ENCODE measurements at places on chromosomes 6 and 20. TPM values are rescaled to one million over a fixed set of nuclear protein-coding genes. Genes with fewer than 3 reads are reported as not detected.

Gene C6orf15
- polyA plus RNA-seq = not detected

Gene LY6G6F
- polyA plus RNA-seq = 0.32 TPM

Gene JPH2
- polyA plus RNA-seq = 1.4 TPM

Gene SLC25A27
- polyA plus RNA-seq = 69.6 TPM

DNA sequence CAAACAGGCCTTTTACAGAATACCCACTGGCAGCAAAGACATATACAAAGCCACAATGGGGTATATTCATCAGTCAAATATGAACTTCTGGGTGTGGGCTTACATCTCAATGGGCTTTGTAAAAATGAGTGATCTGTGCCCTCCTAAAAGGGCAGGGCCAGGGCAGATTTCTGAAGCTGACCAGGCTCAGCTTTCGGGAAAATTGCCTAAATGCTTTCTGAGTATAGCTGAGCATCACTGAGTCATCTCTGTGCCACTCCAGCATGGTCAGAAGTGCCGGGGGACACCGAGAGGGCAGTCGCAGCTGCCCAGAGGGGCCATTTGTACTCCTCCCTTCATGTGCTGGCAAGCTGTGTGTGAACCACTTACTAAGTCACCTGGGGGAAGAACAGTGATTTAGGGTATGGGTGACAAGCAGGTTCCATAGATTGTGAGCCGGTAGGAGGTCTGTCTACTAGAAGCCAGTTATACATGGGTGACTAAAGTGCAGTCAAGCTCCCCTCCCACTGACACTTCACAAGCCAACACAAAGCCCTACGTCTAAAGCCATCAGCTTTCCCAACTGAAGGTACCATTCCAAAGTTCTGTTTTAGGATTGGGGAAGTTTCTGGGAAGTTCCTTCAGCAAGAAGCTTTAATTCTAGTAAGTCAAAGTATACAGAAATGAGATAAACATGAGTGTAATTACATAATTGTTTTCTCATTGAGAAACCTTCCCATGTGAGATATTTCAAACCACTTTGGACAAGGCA, 147.6 kb upstream of the TAB2 start:
- DNase-seq = no peak

DNA sequence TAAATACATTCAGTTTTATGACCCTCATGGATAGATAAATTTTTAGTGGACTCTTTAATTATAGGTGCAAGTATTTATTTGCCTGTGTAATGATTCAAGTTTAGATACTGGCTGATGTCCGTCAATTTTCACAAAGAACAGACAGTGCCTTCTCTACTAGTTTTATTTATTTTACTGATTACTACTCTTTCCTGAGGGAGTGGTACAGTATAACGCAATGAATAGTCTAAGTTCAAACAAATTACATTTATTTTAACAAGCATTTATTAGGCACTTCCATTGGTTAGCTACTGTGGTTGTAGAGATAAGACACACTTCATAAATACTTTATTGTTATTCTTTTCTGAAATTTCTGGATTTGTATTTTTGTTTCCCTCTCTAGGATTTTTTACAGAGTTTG, 74.3 kb downstream of the ADGRG6 start:
- DNase-seq = no peak

GRCh38 chr6:38387971-38388370, 251.8 kb downstream of the BTBD9 start:
- DNase-seq = no peak

DNA sequence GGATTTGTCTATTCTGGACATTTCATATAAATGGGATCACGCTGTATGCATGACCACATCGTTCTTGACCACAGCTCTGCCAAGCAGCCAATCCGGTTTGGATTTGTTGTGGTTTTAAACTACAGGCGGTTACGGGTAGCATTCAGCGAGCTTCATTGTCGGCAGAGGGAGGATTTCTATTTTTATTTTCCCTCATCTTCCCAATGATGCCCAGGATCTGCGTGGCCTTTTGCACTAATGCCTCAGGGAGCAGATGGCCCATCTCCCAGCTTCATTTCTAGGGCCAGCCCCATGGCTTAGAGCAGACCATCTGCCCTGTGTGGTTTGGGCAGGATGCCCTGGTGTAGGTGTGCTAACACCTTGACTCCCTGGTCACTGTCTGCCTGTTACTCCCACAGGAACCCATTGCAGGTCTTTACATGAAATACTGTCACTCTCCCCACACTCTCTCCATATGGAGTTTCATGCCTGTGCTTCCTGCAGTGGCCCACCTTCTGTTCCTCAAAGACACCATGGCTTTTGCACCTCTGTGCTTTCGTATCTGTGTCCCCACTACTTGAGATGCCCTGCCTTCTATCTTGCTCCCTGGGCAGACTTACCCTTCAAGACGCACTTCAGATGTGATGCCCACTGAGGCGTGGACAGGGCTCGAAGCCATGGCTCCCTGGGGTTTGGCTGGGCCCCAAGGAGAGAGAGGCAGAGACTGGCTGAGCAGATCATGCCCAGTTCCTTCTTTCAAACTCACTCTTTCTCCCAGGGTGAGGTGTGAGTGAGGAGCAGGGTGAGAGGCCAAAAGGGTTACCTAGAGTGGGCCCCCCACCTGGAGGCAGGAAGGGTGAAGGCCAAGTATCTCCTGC, 26.0 kb downstream of the SDCBP2 start:
- DNase-seq = no peak

DNA sequence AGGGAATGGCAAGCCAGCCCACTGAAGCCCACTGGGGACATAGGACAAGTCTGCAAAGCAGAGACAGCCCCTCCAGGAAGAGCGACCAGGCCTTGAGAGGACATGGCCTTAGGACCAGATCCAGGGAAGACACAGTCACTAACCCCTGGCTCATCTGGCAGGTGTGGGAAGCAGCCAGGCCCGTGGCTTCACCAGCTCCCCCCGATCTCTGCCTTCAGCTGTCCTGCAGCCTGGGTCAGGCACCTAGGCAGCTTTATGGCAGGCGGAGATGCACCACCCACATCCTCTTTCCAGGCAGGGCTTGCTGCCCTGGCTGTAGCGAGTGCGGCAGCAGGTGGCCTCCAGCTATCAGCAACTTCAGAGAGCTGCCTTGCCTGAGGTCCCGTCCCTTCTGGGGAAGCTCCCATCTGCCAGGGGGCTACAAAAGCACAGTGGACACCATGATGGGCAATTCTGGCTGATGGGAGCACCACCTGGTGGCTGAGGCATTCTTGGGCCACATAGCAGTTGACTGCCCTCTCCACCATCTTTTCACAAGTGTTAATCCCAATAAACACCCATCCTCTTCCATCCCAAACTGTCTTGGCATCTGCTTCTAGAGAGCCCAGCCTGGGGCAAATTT, 85.8 kb downstream of the DZANK1 start:
- no peak for DNase-seq

DNA sequence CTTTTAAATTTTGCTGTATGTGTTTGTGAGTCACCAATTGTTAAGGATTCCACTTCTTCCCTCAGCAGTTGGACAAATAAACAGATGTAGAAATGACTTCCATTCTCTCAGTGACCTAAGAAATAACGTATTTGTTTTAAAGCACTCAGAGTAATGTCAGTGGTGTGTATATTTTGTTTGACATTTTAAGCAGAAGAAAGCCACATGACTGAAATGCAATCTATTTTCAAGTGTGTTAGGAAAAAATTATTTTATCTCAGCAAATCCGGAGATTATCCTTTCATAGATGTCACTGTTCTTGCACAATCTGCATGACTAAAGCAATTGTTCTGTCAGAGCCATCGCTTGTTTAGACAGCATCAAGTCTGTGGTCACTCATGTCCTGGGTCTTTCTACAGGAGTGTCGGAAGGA, 77.1 kb downstream of the JAG1 start:
- no peak for DNase-seq

GRCh38 chr20:50904067-50904570, 27.1 kb downstream of the ADNP start:
- no peak for DNase-seq

GRCh38 chr6:167907837-167908681, 81.3 kb downstream of the AFDN start:
- peak; percentile 25 for DNase-seq

DNA sequence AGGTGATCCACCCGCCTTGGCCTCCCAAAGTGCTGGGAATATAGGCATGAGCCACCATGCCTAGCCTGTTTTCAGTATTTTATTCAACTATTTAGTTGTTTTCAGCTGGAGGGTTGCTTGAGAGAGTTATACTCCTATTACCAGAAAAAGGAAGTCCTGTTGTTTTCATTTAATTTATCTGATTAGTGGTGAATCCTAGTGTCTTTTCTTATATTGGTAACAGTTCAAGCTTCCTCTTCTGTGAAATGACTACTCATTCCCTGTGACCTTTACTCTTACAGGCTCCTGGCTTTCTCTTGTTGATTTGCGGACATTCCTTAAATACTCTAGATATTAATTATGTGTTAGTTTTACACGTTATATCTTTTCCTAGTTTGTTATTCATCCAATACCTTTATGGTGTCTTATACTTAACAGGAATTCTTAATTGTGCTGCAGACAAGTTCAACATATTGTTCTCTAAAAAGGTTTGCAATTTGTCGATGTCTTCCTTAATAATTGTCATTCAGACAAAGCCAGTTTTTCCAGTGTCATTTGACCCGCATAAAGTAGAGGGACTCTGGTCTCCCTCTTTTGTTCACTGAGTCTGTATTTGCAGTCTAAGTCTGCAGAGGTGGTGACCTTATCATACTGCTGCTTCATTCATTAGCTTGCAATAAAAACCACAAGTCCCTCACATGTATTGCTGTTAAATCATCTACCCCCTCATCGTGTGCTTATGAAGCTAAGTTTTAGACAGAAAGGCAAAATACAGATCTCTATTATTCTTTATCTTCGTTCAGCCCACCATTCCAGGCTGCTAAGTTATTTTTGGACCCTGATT, 51.4 kb downstream of the ZBTB9 start:
- DNase-seq = no peak

DNA sequence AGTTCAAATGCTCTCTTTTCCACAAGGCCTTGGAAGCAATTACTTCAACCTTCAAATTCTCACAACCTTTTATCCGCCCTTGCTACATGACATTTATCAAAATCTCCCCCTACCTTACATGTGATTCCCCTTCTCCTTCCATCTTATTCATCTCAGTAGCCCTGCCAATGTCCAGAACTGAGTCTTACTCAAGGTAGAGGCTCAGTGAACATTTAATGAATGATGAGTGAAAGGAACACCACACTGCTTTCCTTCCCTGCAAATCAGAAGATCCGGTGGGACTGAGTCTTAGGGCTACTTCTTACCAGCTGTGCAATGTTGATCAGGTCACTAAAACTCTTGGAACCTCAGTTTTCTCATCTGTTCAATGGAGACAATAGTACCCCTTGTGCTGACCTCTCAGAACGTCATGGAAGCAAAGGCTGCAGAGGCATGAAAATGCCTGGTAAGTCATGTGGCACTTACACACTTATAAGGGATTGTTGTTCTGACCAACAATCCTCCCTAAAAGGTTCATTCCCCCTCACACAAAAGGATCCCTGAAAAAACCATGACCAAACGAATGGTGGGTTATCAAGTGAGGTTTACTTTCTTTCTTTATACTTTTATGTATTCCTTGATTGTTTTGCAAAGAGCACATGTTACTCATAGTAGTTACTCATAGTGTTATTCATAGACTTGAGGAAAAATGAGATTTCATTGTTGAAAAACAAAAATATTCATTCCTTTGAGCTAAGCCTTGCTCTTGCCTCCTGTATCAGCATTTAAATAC, 6.5 kb downstream of the MDGA1 start:
- no peak for DNase-seq

DNA sequence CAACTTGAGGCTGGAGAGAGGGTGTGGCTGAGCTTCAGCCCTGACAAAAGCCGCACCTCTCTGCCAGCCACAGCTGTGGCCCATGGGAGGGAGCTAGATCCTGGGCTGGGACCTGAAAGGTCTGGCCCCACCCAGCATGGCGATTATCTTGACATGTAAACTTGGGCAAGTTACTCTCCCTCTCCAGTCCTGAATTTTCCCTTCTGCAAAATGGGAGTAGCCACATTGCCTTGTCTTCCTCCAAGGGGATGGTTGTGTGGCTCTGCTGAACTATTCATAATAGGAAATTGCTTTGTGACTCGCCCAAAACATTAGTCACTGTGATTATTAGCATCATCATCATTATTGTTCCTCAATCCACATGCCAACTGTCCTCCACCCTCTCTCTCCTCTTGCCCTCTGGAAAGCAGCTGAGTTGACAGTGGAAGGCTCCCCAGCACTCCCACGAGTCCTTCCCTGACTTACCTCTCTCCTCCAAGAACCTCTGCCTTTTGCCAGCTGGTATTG, 23.0 kb upstream of the RBPJL start:
- no peak for DNase-seq

GRCh38 chr20:51094221-51094620, 71.3 kb upstream of the KCNG1 start:
- no peak for DNase-seq

- no peak for DNase-seq
Observed at GRCh38 chr6:113488061-113488460, 369.1 kb upstream of the MARCKS start.
